ENCODE measurements at places on chromosomes 7 and 10.
A peak's percentile ranks its signal among the peaks of the same experiment; 100 is the strongest.

GRCh38 chr7:44491229-44491628 lies 771 bp upstream of the NUDCD3 start:
- DNase-seq = no peak

DNA sequence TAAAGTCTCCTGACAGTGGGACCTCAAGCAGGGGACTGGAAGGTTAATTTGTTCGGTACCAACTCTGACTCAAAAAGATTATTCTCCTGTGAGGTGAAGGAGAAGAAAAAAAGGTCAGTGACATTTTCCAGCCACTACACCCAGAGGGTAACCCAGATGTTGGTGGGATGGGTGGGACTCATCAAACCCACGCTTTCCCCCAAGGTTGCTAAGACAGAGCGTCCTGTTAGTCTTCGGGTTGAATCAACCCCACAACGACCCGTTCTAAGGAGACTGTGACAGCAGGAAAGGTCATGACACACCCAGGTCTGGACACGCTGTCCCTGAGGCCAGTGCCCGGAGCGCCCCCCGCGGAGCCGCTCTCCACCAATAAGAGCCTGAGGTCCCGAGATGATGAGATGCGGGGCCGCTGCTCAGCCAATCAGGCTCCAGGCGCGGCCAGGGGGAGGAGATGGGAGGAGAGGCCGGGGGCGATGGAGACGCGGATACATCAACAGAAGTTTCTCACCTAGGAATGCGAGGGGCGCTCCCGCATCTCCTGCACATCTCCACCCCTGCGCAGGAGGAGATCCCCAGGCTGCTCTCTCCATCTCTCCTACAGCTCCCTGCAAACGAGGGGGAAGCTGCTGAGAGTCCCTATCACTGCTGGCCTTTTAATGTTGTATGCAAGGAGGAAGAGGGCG lies at the start of gene WNT16:
Gene WNT16, plus strand, starts transcription at position 493 of the 683 bp plus-strand sequence. CDS start 293 bp downstream, outside the sequence.
- DNase-seq = peak; percentile 31

GRCh38 chr7:106425017-106425719 lies 140.4 kb upstream of the NAMPT start:
- no peak for DNase-seq

DNA sequence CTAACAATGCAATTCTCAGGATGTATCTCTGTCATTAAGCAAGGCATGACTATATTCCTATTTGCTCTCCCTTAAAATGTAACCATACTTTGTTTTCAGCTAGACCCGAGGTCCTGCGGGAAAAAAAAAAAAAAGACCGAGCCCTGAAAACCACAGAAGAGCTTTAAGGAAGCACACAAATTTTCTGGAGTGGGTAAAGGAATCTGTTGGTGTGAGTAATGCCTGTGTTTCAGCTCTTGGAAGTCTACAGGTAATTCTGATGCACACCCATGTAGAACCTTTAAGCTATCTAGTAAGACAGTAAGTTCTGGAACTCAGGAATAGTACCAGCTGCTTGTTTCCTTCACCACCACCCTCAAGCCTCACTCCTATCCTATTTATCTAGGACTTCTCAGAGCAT lies 351.1 kb downstream of the PARD3 start:
- no peak for DNase-seq

DNA sequence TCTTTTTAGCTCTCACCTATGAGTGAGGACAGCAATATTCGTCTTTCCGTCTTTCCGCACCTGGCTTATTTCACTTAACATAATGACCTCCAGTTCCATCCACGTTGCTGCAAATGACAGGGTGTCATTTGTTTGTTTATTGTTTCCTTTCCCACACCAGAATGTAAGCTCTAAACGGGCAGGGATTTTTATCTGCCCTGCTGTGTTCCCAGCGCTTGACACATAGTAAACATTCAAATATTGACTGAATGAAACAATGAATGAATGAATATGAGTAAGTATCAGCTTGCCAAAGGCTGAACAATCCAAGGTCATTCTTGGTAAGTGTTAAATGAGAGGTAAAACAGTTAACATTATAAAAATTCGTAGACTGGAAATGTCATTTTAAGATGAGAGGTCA lies 12.8 kb downstream of the SH3PXD2A start:
- no peak for DNase-seq

GRCh38 chr7:33762911-33763306 lies 142.4 kb upstream of the BMPER start:
- DNase-seq = no peak

GRCh38 chr7:123871998-123872867 lies 27.3 kb downstream of the HYAL4 start:
- DNase-seq = peak; percentile 46

GRCh38 chr10:124484661-124485060 lies 23.0 kb downstream of the LHPP start:
- DNase-seq = no peak

- DNase-seq = no peak
These were observed 13.6 kb downstream of the MICU1 start for GRCh38 chr10:72612203-72612826.

GRCh38 chr7:22942191-22942590 lies 71.7 kb downstream of the HYCC1 start:
- DNase-seq = no peak

- DNase-seq = no peak
These were observed 55.7 kb downstream of the NOD1 start for GRCh38 chr7:30422922-30423321.

- no peak for DNase-seq
These were observed 125.9 kb downstream of the JAZF1 start for GRCh38 chr7:28054531-28055160.

DNA sequence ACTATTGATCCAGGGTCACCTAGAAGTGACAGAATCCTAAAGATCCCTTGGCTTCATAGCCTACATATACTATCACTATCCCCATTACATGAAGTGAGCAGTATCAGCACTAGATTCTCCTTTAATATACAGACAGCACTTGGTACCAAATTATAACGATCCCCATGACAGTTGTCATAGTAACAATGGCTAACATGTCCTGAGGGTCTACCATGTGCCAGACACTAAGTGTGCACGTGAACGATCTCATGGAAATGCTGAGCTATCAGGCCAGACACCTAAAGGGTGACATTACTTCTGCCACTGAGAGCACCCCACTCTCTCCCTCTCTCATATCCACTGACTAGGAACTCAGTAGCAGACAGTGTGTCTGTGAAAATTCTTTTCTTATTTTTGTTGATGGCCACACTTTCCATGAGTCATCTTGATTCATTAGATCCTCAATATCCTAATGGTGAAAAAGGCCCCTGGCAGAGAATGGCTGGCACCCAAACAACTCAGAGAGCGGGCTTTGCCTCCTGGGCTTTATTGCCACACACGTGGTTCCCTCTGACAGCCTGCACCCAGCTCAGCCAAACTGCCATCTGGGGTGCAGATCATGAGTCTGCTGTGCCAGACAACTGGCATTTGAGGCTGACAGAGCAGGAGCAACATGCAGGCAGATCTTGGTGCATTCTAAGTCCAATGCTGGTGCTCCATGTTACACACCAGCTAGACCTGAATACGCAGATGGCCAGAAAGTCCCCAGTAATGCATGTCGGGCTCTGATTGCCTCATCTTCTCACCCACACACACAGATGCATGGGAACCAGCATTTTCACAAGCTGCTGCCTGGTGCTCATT lies 176.3 kb downstream of the DGKI start:
- DNase-seq = no peak

DNA sequence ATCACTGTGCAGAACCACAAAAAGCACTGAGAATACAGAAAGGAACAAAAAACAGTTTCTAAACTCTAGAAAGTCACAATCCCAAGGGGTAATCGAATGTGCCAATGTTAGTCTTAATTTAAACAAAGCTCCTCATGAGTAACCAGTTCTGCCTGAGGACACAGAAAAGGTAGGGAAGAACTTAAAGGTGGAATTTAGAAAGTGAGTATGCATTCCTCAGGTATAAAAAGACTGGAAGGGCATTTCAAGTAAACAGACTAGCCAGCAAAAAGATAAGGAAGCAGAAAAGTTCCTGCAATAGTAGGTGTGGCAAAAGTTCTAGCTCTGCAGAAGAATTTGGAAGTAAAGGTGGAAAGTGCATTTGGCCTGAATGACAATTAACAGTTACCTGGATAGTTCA lies 84.6 kb upstream of the DLX6 start:
- DNase-seq = no peak

- DNase-seq = no peak
These were observed 1104.2 kb upstream of the LRRN3 start for GRCh38 chr7:109986701-109987100.

DNA sequence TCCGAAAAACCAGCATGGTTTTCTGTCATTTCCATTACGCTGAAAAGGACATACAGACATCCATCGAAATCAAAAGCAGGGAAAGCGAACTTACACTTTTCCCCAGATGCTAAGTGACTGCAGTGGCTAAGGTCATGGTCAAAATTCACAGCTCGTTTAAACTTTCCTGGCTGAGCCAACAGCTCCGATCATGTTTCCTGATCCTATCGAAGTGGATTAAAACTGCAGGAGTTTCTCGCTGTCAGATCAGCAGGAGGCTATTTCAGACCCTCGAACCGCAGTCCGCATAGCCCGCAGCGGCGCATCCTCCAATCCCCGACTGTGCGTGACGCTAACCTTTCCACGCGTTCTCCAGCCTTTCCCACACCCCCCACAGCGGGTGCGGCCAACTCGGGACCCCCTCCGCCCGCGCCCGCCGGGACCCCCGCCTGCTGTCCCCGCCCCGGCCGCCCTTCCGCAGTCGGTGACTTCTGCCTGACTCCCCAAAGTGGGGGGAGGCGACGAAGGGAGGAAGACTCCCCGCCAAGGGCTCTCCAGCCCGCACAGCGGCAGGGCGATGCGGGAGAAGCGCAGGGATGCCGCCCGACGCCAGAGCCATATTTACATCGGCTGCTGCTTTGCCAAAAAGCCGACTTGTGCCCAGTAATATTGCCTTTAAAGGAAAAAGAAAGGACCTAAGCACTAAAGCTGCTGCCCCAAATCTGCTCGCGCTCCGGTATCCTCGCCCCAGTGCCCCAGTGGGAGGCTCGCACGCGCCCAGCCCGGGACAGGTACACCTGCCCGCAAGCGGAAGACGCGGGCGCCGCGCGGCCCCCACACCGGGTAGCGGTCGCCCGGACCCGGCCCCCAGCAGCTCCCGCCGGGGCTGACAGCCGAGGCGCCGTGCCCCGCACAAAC lies 1.2 kb downstream of the PIP4K2A start:
- DNase-seq = peak; percentile 14

- no peak for DNase-seq
These were observed 910 bp downstream of the ARHGAP19 start for GRCh38 chr10:97291357-97292096.

DNA sequence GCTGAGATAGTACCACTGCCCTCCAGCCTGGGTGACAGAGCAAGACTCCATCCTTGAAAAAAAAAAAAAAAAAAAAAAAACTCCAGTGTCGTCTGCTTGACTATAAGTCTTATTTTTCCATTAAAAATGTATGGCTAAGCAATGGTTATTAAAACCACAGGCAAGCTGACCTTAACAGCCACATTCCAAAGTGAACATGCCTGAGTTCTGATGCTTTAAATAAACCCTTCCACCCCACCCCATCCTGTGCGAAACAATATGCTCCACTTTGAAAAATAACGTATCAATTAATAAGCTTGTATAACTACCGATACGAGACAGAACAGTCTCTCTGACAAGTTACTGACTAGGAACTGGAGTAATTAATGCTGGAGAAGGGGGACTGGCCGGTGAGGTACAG lies 63.7 kb downstream of the LARP4B start:
- DNase-seq = no peak

GRCh38 chr10:96276426-96276825 lies 5.1 kb upstream of the BLNK start:
- DNase-seq = no peak

- DNase-seq = no peak
These were observed 574.3 kb upstream of the FOXK1 start for GRCh38 chr7:4107839-4108238.

DNA sequence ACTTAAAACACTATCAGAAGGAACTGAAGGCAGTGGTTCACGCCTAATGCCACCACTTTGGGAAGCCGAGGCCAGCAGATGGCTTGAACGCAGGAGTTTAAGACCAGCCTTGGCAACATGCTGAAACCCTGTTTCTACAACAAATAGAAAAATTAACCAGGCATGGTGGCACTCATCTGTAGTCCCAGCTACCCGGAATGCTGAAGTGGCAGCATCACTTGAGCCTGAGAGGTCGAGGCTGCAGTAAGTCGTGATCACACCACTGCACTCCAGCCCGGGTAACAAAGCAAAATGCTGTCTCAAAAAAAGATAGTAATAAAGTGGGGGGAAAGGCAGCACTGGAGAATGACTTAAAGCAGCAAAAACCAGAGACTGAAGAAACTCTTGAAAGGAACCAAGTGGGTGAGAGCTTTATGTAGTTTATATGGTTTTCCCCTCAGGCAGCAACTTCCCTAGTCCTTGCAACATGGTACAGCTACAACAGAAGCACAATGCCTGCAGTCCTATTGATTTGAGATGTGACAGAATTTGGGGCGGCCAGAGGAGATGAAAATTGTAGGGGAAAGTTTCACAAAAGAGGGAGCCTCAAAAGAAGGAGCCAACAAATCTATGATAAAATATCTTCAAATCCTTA lies 38.1 kb downstream of the GDI2 start:
- no peak for DNase-seq

DNA sequence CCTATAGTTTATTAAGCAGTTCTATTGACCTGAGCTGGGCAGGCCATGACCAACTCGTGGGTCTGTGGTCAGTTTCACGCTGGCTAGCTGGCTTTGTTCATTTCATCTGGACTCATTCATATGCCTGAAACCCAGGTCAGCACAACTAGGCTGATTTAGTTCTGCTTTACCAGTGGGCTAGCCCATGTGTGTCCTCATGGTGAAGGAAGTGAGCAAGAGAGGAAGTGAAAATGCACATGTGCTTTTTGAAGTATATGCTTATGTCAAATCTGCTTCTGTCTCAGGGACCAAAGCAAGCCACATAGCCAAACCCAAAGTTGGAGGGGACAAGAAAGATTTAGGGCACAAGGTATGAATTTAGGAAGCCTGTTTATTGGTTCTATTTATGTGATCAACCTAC lies 154.5 kb downstream of the RNF133 start:
- DNase-seq = no peak

DNA sequence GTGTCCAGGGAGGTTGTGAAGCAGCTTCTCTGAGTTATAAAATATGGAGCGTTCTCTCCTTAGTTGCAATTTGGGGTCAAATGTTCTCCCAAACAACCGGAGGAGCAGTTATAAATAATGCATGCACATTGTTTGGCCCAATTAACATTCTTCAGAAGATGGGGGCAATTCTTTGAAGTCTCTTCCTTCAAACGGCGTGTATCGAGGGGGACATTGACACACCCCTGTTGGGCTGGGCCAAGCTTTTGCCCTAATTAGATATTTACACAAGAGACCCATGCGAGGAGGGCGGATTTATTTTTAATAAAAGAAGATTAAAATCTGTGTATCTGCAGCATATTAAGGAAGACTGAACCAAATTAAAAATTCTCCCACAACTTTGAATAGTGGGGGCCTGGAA lies 107.3 kb downstream of the PTPRE start:
- no peak for DNase-seq
